ENCODE measurements at places on chromosomes 6 and 20.

DNA sequence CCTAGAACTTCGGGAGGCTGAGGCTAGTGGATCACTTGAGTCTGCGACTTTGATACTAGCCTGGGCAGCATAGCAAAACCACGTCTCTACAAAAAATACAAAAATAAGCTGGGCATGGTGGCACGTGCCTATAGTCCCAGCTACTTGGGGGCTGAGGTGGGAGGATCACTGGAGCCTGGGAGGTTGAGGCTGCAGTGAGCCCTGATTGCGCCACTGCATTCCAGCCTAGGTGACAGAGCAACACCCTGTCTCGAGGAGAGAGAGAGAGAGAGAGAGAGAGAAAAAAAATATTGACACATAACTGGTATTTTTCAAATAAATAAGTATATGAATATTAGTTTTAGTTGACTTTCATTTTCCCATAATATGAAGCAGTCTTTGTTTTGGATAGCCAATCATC is 222.2 kb downstream of the BTBD9 start:
- DNase-seq, result no peak

GRCh38 chr20:22728146-22728745 is 143.9 kb upstream of the FOXA2 start:
- DNase-seq, result no peak

- DNase-seq, result no peak
Observed at GRCh38 chr20:13022401-13023155, 13.8 kb downstream of the SPTLC3 start.

GRCh38 chr6:73579851-73580246 is 59.0 kb upstream of the EEF1A1 start:
- DNase-seq, result no peak

DNA sequence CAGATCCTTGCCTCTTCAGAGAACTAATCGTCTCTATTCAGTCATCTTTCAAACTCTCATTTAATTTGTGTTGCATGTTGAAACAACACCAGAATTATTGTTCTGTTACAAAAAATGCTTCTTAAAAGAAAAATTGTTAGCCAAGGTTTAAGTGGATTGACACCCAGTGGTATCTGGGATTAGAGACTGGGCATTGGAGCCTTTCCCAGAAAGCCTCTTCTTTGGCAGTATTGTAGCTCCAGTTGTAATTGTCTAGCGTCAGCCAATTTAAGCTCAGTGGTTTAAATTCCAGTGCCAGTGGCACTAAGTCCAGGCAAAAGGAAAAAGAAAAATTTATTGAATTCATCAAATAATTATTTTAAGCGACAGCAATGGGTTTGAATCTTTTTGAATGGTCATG is 801 bp downstream of the CCDC28A start:
- DNase-seq, result no peak

DNA sequence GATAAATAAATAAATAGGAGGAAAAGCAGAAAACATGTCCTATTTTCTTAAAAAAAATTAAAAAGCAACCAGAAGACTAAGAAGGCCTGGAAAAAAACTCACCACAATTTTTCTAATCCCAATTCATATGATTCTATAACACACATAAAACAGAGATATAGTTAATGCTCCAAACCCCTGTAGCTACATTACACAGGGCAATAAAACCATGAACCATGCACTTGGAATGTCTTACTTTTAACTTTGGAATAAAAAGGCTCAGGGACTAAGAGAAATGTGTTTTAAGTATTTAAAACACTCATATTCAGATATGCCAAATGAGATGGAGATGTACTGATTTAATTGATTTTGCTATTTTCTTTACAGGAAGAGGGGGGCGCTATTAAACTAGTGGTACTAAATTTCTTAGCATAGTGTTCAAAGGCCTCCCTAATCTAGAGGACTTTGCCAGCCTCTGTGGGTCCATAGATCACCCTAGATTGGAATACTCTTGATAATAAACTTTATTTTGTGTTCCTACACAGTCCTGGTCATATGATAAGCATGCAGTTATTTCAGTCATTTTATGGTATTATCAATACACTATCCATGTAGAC is 30.3 kb upstream of the GCM1 start:
- no peak for DNase-seq

- DNase-seq, result no peak
Observed at GRCh38 chr6:47144306-47144705, 102.2 kb upstream of the ADGRF1 start.

DNA sequence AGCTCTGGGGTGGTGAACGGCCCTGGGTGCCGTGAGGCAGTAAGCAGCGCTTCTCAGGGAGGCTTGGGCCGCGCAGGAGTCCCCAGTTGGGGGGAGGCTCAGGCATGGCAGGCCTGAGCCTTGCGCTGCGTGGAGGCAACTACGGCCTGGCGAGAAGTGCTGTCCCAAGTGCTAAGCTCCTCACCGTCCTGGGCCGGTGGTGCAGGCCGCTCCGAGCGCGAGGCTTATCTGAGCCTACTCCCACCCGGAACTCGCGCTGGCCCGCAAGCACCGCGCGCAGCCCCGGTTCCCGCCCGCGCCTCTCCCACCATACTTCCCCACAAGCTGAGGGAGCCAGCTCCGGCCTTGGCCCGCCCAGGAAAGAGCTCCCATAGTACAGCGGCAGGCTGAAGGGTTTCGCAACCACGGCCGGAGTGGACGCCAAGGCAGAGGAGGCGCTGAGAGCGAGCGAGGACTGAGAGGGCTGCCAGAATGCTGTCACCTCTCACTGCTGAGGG is 1.8 kb upstream of the WRNIP1 start:
- no peak for DNase-seq

- no peak for DNase-seq
Observed at GRCh38 chr20:8842525-8842924, 226.4 kb upstream of the PLCB4 start.

DNA sequence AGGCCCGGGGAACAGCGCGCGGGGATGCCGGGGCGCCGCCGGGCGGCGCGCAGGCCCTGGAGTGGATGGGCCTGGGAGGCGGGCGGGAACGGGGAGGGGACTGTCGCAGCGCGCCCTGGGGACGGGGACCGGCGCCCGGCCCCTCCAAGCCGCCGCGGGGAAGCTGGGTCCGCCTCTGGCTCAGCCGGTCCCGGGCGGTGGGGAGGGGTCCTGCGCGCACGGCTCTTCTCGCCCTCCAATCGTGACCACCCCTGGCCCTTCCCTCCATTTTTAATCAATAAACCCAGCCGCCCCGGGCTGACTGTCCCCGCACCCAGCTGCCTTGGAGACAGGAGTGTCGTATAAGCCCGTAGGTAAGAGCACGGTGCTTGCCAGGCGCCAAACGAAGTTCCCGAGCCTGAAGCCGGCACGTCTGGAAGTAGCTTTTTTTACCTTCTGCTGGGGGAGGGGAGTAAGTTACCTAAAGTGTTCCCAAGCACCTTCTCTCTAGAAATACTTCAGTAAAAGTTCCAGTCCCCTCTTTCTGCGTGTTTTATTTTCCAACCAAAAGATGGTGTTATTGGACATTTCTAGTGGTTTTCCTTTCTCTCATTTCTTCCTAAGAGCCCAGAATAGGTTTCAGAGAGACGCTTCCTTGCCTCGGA is 780 bp upstream of the TAF4 start:
- DNase-seq, result peak; percentile 42

All from stimulated activated CD4-positive, alpha-beta T cell treated with anti-CD3 and anti-CD28 coated beads, Interleukin-1b, Interleukin-23, amount 100 ng/mL, for 48 hours (primary cell).